ENCODE measurements at places on chromosomes 13 and 19.

- DNase-seq: no peak
Observed at GRCh38 chr13:40993987-40994386, 25.1 kb downstream of the ELF1 start.

GRCh38 chr13:101473458-101473857, 21.0 kb downstream of the ITGBL1 start:
- DNase-seq: no peak

DNA sequence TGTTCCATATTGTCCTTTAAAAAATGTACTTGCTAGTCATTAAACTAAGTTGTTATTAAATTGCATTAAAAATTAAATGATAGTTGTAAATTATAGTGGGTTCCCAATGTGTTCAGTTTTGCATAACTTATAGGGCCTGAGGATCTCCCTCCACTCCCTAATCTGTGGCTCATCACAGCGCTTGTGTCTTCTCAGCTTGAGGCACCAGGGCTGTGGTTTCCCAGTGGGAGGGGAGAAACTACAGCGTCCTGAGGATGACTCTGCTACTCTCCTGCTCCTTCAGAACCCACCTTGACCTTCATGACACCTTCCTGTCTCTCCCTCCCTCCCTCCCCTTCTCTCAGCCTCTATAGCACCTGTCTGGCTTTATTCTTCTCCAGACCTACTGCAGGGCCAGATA, 1.4 kb downstream of the SGCG start:
- no peak for DNase-seq

- DNase-seq: no peak
Observed at GRCh38 chr19:58350001-58350861, 3.1 kb downstream of the A1BG start.

- no peak for DNase-seq
Observed at GRCh38 chr13:95387733-95388207, 86.5 kb upstream of the ABCC4 start.

- DNase-seq: no peak
Observed at GRCh38 chr19:8000298-8001038, 5.0 kb downstream of the ELAVL1 start.

- no peak for DNase-seq
Observed at GRCh38 chr13:51995677-51996551, 15.3 kb downstream of the ATP7B start.

- DNase-seq: no peak
Observed at GRCh38 chr19:5567970-5568407, 236 bp upstream of the TINCR start.

DNA sequence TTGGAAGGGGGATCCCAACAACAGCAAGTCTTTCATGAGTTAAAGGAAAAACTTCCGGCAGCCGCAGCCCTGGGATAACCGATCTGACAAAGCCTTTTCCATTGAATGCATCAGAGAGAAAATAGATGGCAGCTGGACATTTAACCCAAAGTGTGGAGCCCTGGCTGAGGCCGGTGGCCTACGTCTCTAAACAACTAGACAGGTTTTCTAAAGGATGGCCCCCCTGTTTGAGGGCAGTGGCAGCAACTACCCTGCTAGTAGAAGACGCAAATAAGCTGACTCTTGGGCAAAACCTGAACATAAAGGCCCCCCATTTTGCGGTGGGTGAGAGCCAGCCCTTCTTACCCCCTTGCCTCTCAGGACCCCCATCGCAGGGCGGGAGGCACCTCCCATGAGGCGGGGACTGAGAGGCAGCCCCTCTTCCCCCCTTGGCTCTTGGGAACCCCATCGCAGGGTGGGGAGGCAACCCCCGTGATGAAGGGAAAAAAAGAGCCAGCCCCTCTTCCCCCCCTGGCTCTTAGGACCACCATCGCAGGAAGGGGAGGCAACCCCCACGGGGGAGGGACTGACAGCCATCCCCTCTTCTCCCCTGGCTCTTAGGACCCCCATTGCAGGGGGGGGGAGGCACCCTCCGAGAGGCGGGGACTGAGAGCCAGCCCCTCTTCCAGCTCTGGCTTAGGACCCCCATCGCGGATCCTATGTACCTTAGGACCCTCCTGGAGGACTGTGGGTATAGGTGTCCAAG, 2422.9 kb upstream of the PCDH20 start:
- DNase-seq: no peak

- DNase-seq: no peak
Observed at GRCh38 chr19:13010038-13010991, 15.0 kb downstream of the NFIX start.

GRCh38 chr19:11421371-11422098, 2.4 kb upstream of the RGL3 start:
- DNase-seq: peak; percentile 36

- no peak for DNase-seq
Observed at GRCh38 chr19:57946316-57946715, 1.2 kb downstream of the ZNF256 start.

DNA sequence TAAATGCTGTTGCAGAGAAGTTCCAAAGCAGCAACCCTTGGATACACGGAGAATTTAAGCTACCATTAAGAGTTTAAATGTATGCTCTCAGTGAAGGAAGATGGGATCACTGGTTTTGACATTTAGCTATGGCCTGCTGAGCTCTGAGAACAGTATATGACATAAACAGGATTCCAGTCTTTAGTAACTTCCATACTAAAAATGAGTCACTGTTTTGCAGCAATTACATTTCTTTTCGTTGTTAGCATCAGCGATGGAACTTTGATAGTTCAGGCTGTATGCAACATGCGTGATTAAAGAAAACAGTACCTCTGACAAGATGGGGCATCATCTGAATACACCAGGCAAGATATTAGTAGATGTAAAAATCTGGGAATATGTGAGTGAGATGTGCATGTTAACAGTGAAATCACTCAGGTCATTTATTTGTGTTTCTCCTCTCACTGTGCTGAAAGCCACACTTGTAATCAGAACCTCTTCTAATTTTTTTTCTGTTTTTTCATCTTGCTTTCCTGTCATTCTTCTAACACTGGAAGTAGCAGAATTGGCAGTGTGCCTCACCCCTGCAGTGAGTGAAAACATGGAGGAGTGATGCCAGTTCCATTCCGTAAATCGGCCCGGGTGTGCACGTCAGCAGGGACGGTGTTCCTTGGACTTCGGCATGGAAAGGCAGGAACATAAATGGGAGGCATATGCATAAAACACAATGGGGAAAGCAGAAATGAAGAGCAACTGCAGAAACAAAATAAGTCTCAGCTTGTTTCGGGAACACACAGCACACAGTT, 361.5 kb downstream of the OXGR1 start:
- DNase-seq: no peak

GRCh38 chr19:40466219-40466984, 399 bp upstream of the SPTBN4 start:
- DNase-seq: peak; percentile 24

- no peak for DNase-seq
Observed at GRCh38 chr13:110574161-110574560, 12.6 kb upstream of the RAB20 start.

DNA sequence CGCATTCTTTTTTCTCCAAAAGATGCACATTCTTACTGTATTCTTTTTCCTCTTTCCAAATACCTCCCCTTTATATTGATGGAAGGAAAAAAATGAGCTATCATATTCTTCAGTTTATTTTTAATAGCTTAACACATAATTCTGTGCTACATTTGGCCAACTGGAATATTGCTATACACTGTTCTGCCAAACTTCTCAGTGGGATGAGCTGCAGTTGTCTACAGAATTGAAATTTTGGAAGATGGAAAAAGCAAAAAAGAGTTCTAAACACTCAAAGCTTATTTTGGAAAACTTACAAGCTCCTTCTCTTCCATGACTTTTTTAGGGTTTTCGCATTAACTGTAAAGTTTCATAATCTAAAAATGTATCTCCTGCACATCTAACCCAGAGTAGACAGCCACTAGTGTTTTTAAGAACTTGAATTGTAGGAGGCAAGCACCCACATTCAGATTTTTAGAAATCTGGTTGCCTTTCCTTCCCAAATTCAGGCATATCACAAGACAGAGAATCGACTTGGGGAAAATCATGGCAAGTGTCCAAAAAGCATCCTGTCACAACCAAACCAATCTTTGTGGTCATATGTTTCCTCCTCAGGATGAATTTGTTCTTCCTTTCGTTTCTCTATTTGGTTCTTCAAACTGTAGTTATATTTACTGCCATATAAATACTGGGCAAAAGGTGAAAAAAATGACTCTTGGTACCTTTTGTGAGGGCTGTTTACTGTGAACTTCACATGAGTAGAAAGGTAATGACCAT, 111.4 kb upstream of the FRY start:
- no peak for DNase-seq

- DNase-seq: no peak
Observed at GRCh38 chr13:23372264-23372906, 61.1 kb downstream of the SACS start.

- no peak for DNase-seq
Observed at GRCh38 chr19:15398501-15399233, 19.1 kb upstream of the AKAP8 start.

DNA sequence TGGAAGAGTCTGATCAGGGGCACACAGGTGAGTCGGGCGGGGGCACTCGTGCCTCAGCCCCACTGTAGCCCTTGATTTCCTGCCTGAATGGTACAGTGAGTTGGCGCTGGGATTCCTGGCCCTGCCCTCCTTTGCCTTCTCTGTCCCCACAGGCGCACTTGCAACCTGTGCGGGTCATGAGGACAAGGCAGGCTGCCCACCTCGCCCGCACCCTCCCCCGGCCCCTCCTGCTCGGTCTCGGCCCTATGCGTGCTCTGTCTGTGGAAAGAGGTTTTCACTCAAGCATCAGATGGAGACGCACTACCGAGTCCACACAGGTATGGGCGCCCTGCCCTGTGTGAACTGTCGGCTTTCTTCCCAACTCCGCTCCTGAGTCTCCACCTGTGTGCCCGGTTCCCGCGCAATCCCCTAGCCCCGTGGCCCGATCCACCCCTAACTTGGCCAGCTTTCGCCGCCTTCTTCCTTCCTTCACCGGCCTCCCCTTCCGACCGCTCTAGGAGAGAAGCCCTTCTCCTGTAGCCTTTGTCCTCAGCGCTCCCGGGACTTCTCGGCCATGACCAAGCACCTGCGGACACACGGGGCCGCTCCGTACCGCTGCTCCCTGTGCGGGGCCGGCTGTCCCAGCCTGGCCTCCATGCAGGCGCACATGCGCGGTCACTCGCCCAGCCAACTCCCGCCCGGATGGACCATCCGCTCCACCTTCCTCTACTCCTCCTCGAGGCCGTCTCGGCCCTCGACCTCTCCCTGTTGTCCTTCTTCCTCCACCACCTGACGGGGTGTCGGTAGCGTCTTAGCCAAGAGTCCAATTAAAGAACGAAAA, 1.6 kb upstream of the KMT2B start:
- no peak for DNase-seq

- no peak for DNase-seq
Observed at GRCh38 chr13:41025518-41025917, 6.4 kb upstream of the ELF1 start.

- no peak for DNase-seq
Observed at GRCh38 chr13:91346850-91347201, 661 bp upstream of the MIR17HG start.

- no peak for DNase-seq
Observed at GRCh38 chr13:45519493-45519892, 54.8 kb downstream of the COG3 start.

DNA sequence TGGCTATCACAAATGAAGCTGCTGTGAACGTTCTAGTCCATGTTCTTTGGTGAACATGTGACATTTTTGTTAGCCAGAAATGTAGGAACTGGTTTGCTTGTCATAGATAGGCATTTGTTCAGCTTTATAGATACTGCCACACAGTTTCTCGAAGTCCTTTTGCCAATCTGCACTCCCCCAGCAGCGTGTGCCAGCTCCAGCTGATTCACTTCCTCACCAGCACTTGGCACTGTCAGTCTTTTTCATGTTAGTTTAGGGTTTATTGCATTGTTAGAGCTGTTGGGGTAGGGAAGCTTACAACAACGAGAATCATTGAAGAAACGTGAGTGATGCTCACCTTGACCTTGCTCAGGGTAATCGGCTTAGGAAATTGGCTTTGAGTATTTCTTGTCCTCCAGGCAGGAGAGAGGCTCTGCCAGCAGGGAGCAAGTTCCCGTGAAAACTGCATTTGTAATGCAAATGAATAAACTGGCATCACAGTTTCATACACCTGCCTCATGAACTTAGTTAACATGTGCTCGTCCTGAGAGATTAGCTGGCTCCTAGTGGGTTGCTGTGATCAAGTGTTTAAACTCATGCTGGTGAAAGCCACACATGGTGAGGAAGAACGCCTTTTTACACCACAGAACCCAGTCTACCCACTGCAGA, 83.9 kb downstream of the ING1 start:
- no peak for DNase-seq

- DNase-seq: peak; percentile 39
Observed at GRCh38 chr19:56120371-56121179, 520 bp downstream of the ZNF787 start.

DNA sequence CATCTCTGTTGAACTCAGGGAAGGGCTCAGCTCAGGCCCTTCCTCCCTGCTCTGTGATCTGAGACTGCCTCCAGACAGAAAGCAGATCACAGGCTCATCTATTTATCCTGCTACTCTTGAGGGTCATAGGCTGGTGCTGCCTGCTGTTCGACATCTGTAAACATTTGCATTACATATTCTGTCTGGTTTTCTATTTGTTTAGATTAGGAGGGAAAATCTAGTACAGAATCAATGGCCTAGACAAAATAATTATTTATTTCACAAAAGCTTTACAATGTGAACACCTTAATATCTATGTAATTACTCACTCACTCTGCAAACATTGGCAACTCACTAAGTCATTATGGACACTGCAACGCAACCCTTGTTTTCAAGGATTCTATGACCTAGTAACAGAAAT, 43.0 kb downstream of the CEP89 start:
- DNase-seq: no peak

- no peak for DNase-seq
Observed at GRCh38 chr13:67946131-67946530, 716.0 kb upstream of the PCDH9 start.

DNA sequence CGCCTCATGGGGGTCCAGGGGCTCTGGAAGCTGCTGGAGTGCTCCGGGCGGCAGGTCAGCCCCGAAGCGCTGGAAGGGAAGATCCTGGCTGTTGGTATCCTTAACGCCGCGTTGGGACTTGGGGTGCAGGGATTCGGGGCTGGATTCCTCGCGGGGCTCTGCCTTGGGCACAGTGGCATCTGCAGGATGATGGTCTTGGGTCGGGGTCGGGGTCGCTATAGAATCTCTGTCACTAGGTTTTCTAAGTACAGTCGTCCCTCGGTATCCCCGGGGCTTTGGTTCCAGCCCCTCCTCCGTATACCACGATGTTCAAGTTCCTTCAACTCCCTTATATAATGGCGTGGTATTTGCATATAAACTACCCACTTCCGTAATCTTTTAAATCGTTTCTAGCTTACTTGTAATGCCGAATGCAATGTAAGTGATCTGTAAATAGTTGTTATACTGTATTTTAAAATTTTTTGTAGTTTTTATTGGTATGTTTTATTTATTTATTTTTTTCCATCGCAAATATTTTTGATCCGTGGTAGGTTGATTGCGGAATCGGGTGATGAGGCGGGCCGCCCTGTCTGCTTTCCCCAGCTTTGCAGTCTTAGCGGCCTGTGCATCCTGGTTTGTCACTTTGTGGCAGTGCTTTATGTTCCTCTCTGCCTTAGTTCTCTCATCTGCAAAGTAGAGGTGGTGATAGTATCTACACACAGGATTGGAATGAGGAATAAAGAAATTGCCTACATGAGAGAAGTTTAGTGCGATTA, 606 bp downstream of the ERCC5 start:
- no peak for DNase-seq

- no peak for DNase-seq
Observed at GRCh38 chr13:112483299-112483698, 104.7 kb downstream of the TUBGCP3 start.

All from stimulated activated CD4-positive, alpha-beta T cell treated with anti-CD3 and anti-CD28 coated beads, TNF-alpha, amount 100 ng/mL, for 1 hour (primary cell).